A549 treated with RU486 at 1 μM for 4 hours (cell line): ENCODE measurements at places on chromosomes 16 and 17. TPM values are rescaled to one million over a fixed set of nuclear protein-coding genes. Genes with fewer than 3 reads are reported as not detected.

Gene CES5A
- total RNA-seq, result not detected in 5 replicates

Gene CCL7
- total RNA-seq, result 0.24 to 0.69 TPM (median 0.26 TPM) in 5 replicates

Gene SPECC1
- 46.0 to 64.1 TPM (median 51.2 TPM) in 5 replicates for total RNA-seq

Gene PRSS22
- 1.6 to 3.1 TPM (median 2.2 TPM) in 5 replicates for total RNA-seq

Gene ADORA2B
- total RNA-seq, result 10.9 to 17.7 TPM (median 15.5 TPM) in 5 replicates

Gene TCAP
- 0.54 to 1.0 TPM (median 0.92 TPM) in 5 replicates for total RNA-seq

Gene TNFRSF17
- total RNA-seq, result not detected in 5 replicates

Gene PRR15L
- total RNA-seq, result 0.08 to 0.33 TPM (median 0.12 TPM) in 5 replicates

Gene NPTX1
- 46.8 to 115 TPM (median 85.9 TPM) in 5 replicates for total RNA-seq

Gene TMEM94
- total RNA-seq, result 35.5 to 49.1 TPM (median 43.1 TPM) in 5 replicates

Gene ERN2
- not detected in 5 replicates for total RNA-seq

Gene TBX2
- total RNA-seq, result 5.9 to 10.1 TPM (median 9.2 TPM) in 5 replicates

Gene CAVIN1
- 414 to 491 TPM (median 479 TPM) in 5 replicates for total RNA-seq

Gene NXN
- total RNA-seq, result 21.4 to 28.9 TPM (median 26.0 TPM) in 5 replicates

Gene KRT12
- not detected in 5 replicates for total RNA-seq

Gene ZP2
- not detected in 5 replicates for total RNA-seq

Gene SUPT6H
- total RNA-seq, result 69.2 to 74.1 TPM (median 72.2 TPM) in 5 replicates

Gene ICAM2
- 0.08 TPM in 1 of 5 replicates, not detected in the others for total RNA-seq

Gene CCL3
- not detected in 5 replicates for total RNA-seq

Gene CDH16
- total RNA-seq, result 0.21 to 0.42 TPM (median 0.25 TPM) in 5 replicates

Gene STH
- not detected in 5 replicates for total RNA-seq

Gene PRAC2
- not detected in 5 replicates for total RNA-seq

Gene LRRC75A
- total RNA-seq, result 0.54 to 1.2 TPM (median 1.0 TPM) in 5 replicates

Gene KRT25
- total RNA-seq, result not detected in 5 replicates

Gene SLC52A1
- total RNA-seq, result 0.41 to 1.00 TPM (median 0.51 TPM) in 5 replicates

Gene KRT24
- total RNA-seq, result not detected in 5 replicates

Gene NME3
- total RNA-seq, result 30.6 to 59.4 TPM (median 55.1 TPM) in 5 replicates

Gene CACNG4
- total RNA-seq, result 9.1 to 13.0 TPM (median 10.5 TPM) in 5 replicates

Gene HES7
- total RNA-seq, result 0.40 to 3.1 TPM (median 2.0 TPM) in 5 replicates

Gene WNT9B
- total RNA-seq, result not detected in 5 replicates

Gene SECTM1
- 0.79 to 2.0 TPM (median 1.0 TPM) in 5 replicates for total RNA-seq

Gene PLA2G10
- 0.21 to 0.31 TPM in 2 of 5 replicates, not detected in the others for total RNA-seq
